ENCODE measurements at places on chromosomes 11 and 22.

DNA sequence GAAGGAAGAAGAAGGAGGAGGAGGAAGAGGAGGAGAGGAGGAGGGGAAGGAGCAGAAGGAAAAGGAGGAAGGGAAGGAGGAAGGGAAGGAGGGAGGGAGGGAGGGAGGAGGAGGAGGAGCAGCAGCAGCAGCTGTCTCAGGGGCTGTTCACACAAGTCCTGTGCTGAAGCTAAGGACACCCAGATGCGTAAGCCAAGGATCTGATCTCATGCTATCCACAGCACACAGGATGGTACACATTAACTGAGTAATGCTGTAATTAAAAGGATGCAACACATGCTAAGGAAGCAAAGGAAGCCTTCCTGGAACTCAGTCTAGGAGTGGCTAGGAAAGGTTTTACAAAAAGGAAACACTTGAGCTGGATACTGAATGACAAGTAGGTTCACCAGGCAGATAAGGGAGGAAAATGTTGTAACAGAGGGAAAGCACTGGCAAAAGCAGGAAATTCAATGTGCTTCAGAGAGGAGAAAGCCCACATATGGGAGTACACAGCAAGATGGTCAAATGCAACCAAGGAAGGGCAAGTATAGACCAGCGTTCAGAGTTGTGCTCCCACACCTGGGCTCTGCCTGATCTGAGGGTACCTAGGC is 32.0 kb downstream of the TRIM66 start:
- no peak for DNase-seq

- DNase-seq = no peak
Measured at GRCh38 chr11:42906226-42906625, 405.6 kb upstream of the API5 start.

GRCh38 chr22:21807544-21808529 is 59.6 kb downstream of the MAPK1 start:
- no peak for DNase-seq

DNA sequence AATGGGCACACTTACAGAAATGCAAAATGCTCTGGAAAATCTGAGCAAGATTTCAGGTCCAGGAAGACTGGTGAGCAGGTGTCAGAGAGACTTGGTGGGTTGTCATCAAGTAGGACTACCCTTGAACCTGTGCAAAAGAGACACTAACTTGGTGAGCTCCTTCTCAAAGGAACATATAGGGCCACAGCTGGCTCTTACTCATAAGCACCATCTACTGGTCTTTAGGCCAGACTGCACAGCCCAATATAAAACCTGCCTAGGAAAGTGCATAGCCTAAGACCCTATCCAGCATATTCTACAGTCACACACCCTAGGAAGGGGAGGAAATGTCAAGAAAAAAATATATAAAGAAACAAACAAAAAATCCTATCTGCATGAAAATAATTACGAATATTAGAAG is 18.2 kb upstream of the OR10W1 start:
- no peak for DNase-seq

- no peak for DNase-seq
Measured at GRCh38 chr11:17437366-17437765, 39.3 kb downstream of the ABCC8 start.

- no peak for DNase-seq
Measured at GRCh38 chr22:37631448-37632173, 7.9 kb upstream of the SH3BP1 start.

DNA sequence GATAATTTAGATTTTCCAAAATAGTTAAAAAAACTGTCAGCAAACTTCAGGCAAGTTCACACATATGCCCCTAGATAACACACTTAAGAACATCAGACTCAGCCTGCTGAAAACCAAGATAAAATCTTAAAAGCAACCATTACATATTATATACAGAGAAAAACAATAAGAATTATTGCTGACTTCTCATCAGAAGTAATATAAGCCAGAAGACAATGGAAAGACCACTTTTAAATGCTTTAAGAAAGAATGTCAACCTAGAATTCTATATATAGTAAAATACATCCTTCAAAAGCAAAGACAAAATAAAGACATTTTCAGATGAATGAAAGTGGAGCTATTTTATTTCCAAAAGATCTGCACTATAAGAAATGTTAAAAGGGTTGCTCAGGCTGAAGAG is 37.8 kb upstream of the SC5D start:
- DNase-seq = no peak

GRCh38 chr11:119567688-119568582 is 145.0 kb upstream of the THY1 start:
- no peak for DNase-seq

DNA sequence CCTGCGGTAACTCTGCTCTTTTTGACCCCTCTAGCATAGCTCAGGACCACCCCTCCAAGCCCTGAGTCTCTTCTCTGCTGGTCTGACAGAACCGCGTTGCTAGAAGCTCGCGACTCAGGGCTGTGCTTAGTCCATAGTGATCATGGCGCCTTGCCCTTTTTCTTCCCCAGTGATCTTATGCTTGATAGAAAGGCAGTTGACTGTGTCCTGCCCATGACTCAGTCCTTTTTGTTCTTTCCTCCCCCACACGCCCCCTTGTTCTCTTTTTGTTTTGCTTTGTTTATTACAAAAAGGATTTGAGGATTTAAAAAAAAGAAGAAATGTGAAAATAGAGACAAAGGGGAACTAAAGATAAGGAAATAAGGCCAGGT is 17.5 kb downstream of the IL17RA start:
- DNase-seq = no peak

DNA sequence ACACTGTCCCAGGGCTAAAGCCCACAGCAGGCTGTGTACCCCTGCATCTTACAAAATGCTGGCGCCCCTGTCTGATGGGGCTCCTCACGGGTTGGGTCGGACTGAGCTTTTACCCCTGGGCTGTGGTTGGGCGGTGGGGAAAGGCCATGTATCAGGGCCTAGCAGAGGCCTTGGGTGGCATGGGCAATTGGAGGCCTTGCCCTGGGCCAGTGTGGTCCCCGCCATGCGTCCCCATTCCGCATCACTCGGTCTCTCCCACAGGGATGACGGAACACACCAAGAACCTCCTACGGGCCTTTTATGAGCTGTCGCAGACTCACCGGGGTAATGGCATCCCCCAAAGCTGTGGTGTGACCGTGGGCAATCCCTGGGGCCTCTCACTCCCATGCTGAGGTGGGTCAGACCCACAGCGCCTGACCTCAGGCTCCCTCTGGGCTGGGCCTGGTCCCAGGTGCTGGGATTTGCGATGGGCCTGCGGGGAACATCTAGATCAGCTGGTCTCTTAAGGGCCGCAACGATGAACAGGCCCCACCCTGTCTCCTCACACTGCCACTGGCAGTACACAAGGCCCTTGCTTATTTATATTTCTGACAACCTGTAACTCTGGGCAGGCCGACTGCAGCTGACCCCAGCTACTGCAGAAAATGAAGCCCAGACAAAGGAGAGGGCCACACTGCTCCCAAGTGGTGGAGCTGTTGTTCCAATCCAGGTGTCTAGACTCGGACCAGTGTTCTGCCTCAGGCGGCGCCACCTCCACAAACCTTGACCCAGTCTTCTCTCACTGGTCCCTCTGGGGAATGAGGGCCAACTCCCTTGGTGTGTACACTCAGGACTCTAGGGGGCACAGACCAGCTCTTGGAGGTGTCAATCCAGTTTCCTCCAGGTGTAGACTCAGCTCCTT is 12.3 kb downstream of the SLC16A8 start:
- DNase-seq = no peak

- no peak for DNase-seq
Measured at GRCh38 chr22:22450343-22450839, 58.2 kb downstream of the ZNF280B start.

DNA sequence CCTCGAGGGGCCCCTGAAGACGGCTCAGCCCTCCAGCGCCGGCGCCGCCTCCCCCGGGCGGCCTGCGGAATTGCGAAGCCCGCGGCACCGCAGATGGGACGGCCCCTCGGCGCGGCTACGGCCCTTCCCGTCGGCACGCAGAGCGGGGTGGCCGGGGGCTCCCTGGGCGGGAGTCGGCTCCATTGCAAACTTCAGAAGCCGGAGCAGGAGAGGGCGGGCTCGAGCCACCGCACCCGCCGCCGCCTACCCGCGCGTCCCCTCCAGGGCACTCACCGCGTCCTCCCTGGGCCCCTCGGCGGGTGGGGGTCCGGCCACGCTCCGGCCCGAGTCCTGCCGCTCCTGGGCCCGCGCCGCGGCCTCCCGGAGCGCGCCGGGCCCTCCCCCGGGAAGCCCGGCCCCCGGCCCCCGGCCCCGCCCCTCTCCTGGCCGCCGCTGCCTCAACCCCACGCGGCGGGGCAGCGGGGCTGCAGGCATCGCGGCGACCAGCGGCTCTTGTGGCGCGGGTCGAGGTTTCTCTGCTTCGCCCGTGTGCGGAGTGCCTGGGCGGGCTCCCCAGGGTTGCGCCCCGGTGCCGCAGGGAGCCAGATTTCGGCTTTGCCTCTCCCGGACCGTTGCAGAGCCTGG is at the start of gene PACSIN3:
Gene PACSIN3 (minus strand): TSS at position 359 of the 624 bp plus-strand sequence. CDS start 3,707 bp downstream, outside the sequence.
- peak; percentile 66 for DNase-seq

DNA sequence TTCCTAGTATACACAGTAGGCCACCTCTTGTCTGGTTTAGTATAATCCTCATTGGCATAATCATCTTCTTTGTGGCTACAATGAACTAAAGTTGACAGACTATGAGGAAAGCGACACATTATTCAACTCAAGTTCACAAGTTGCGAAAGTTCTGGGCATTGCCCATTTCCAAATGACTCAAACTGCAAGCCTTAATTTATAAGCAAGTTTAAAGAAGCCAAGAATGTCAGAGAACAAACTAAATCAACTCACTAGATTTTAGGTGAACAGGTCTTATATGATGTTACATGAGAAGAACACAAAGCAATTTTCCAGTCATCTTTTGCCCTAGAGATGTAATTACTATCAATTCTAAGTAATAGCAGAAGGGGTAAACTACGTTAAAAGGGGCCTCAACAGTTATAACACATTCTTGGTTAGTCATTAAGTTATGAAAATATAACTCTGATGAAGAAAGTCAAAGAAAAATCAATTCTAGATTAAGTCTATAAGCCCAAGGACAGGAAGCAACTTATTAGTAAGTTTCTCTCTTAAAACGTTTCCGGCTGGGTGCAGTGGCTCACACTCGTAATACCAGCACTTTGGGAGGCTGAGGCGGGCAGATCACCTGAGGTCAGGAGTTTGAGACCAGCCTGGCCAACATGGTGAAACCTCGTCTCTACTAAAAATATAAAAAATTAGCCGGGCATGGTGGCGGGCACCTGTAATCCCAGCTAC is 21.5 kb downstream of the PICALM start:
- DNase-seq = peak; percentile 23

DNA sequence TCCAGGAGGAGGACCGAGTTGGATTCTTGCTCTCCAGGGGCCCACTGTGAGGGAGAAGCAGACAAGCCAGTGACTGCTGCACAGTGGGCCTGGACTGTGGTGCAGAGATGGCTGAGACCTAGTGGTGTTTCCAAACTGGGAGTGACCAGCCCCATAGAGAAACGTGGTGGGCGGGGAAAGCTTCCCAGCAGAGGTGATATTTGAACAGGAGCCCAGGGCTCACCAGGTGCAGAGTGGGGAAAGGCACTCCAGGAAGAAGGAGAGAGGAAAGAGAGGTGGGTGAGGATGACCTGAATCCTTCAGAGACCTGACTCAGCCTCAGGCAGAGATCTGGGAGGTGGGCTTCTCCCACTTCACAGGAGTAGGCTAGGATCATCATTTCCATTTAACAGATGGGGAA is 52.1 kb upstream of the RASD2 start:
- no peak for DNase-seq
